GM12865 (cell line): ENCODE measurements at places on chromosomes 12 and 14.

DNA sequence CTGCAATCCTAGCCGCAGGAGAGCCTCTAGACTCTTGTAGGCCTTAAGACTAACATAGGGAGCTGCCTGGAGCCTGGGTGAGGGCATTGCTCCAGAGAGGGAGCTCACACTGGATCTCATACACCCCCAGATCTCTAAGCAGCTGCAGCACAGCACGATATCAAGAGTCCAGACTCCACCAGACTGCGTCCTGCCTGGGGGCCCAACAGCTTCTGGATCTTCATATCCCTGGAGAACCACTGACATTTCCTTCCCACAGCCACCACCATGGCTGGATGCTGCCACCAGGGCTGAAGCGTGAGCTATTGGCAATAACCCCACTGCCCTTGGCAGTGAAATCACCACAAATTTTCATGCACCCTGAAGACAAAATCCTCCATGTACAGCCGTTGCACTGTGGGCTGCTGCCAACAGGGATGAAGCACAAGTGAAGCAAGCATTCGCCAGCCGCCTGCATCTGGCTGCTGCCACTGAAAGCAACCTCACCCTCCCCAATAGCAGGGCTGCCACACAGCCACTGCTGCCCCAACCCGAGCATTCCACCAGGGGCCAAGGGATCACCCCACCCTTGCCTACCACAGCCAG is 28.2 kb downstream of the CACNA2D4 start:
- DNase-seq: no peak

DNA sequence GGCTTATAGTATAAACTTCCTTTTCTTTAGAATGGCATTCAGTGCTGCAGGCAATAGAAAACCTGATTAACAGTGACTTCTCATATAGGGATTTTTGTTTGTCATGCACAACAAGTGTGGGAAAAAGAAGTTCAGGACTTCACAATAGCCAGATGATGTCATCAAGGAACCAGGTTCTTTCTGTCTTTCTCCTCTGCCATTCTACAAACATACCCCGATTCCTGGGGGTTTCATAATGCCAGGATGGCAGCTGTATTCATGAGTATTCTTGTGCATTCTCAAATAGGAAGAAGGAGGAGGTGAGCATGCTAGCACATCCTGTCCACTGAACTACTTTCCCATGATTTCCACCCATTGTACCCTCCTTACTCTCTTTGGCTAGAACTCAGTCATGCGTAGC is 182.7 kb upstream of the EEA1 start:
- no peak for DNase-seq

DNA sequence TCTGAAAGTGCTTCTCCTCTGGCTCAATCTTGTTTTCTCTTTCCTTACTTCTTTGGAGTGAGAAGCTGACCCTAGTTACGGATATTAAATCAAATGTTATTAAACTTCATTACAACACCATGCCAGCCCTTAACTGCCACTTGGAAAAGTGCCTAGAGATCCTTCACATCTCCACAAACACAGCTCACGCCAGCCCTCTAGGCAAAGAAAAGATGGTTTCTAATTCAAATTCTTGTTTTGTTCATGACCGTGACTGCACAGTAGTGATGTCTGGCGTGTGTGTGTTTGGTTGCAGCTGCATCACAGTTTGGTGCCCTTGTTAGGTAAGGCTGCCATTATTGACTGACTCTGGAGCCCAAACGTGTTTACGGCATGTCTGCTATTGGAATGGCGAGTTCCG is 113.0 kb downstream of the BEGAIN start:
- DNase-seq: no peak

DNA sequence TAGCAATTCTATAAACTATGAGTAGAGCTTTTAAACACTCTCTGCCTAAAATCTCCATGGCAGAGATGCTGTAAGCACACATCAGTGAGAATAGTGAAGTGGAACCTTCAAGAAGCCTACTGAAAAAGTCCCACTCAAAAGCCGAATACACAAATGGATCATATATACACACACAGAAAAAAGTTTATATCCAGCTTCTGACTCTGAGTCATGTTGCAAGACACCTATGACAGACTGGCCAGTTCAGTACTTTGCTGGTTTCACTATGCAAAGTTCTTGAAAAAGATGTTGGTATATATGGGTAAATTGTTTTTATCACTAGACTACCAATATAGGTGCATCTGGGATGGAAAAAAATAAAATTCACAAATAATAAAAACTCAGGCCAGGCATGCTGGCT is 126.1 kb downstream of the KCNK10 start:
- DNase-seq: peak; percentile 39

- no peak for DNase-seq
Observed at GRCh38 chr12:12546314-12546772, 16.3 kb downstream of the DUSP16 start.

DNA sequence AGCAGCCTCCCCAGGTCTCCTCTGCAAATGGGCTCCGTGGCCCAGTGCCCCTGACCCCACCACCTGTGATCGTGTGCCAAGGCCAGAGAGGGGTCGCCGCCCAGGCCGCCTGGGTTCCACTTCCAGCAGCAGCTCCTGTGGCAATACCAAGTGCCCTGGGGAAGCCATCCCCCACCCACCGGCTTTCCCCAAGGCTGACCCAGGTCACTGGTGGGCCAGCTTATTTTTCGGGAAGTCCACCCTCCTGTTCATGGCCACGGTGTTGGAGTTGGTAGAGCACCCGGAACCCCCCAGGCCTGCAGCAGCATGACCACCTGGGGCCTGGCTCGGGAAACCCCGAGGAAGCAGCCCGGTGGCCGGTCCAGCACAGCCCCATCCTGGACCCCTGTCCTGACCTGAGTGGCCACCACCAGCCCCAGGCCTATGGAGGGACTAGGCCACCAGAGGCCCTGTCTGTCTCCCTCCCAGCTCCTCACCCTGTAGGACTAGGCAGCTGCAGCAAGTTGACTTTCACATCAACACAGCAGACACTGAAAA is 40.8 kb upstream of the OASL start:
- DNase-seq: no peak

DNA sequence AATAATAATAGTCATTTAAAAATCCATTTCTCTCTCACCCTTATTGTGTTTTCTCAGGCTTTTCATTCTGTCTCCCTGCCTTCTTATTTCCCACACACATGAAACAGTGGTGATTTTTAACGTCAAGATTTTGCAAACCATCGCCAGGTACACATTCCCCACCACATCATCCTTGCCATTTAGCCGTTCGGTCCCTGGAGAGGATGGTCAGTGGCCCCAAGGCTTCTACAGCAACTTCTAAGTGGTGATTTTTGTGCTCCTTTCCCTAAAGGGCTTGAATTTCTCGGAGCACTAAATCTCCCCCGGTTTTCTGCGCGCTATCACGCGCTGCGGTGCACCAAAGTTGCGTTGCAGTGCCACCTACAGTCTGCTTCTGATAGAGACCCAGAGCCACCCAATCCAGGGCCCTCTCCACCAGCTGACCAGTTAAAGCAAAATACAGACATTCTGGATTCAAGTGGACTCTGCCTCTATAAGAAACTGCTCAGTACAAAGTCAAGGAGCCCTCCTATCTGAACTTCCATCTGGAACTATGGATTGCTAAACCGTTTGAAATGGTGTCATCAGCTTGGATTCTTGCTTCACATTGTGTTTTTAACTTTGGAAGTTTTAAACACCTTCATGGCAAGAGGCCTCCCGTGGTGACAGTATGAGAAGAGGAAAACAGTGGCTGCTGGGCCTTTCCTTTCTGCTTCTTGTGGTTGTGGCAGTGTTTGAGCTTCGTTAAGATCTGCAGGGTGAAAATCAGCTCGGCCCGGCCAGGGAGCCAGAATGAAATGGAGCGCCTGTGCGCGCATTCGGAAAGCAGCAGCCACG is 234.0 kb downstream of the SPTSSA start:
- peak; percentile 52 for DNase-seq

DNA sequence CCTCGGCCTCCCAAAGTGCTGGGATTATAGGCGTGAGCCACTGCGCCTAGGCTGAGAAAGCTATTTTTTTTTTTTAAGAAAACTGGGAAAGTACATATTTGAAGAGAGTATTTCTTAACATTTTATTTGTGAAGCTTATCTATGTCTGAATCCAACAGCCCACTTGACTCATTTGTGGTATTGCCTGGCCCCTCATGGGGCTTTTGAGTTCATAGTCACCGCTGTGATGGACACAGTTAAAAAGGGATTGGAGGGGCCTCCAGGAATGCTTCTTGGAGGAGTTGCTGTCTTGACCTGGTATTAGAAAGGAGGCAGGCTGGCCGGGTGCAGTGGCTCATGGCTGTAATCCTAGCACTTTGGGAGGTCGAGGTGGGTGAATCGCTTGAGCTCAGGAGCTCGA is 26.5 kb downstream of the BCL7A start:
- DNase-seq: no peak

- peak; percentile 62 for DNase-seq
Observed at GRCh38 chr14:92651758-92652406, 96.5 kb downstream of the LGMN start.

- no peak for DNase-seq
Observed at GRCh38 chr12:109872-110271, 43.3 kb downstream of the IQSEC3 start.

GRCh38 chr12:83199069-83199468 is 512.4 kb downstream of the TMTC2 start:
- DNase-seq: no peak

DNA sequence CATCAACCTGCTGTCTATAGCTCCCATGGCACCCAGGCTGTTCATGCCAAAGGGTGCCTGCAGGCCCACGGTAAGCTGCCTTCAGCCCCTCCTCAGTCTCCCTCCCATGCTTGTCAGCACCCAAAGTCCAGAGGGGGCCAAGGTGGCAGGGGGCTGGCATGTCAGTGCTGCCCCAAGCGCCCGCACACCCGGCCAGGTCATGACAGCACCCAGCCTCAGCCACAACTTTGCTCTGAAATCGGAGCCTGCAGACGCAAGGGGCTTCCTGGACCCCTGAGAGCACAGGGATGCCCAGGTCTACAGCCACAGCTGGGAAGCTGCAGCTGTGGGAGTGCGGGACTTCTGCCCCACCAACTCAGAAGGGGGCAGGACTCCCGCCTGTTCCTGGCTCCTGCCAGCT is 28.5 kb upstream of the PAPLN start:
- no peak for DNase-seq

GRCh38 chr14:91388551-91388975 is 29.1 kb downstream of the CCDC88C start:
- peak; percentile 81 for DNase-seq

- no peak for DNase-seq
Observed at GRCh38 chr12:19461999-19462398, 22.7 kb downstream of the AEBP2 start.

- DNase-seq: no peak
Observed at GRCh38 chr12:50087995-50088394, 2.9 kb downstream of the SMARCD1 start.

DNA sequence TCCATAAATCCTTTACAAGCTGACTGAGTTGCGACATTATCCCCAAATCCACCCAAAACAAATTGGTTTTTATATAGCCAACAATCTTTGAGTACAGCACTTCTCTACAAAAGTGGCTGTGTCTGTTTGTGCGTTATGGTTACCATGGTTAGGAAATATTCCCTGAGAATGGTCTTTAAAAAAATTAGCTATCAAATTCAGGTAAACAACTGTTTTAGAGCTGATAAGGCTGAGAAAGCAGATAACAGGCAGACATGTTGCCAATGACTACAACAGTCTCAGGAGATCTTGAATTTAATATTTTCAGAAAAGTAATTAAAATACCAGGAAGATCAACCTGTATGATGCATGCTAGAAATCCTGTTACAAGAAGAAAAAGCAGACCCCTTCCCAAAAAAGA is 248.0 kb downstream of the RASSF9 start:
- DNase-seq: no peak

GRCh38 chr12:44748950-44749468 is 127.1 kb downstream of the NELL2 start:
- no peak for DNase-seq

DNA sequence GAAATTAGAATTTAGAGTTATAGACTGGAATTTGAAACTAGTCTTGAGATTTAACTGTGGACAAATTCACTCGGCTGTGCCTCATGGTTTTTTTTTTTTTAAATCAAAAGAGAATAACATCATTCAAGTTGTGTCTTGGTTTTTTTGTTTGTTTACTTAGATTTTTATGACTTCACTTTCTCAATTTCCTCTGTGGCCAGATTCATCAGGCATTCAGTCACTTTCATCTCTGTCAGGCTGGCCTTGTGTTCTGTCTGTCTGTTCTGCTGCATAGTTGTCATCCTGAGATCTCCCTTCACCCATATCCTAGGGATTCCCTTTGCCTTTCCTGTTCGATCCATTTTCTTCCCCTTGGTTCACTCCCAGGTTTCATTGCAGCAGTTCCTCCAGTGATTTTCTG is 10.0 kb downstream of the MARK3 start:
- DNase-seq: peak; percentile 42

DNA sequence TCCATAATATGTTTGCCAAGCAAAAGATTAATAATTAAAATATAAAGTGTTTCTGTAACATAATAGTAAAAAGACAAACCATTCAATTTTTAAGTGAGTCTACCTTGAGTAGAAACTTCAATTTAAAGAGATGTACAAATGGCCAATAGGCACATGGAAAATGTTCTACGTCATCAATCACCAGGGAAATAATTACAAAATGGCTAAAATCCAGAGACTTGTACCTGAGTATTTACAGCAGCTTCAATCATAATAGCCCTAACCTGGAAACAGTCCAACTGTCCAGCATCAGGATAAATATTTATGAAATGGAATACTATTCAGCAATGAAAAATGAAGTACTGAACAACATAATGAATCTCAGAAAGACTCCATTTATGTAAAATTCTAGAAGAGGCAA is 95.5 kb upstream of the FAR2 start:
- DNase-seq: peak; percentile 42

GRCh38 chr12:124078800-124079199 is 105.8 kb downstream of the ZNF664 start:
- DNase-seq: no peak

DNA sequence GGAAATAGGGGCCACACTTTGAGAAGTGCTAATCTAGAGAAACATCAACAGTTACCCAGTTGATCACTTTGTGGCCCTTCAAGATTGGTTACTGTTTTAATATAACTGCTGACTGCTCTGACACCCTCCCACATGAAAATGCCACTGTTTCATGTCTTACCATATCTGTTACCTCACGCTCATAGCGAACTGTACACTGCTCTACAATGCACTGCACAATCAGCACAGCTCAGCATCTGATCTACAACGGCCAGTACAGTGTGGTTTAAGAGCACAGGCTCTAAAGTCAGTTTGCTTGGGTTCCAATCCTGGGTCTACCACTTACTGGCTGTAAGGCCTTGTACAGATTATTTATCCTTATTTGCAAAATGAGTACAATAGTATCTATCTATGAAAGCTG is 39.1 kb downstream of the SPPL3 start:
- DNase-seq: no peak

DNA sequence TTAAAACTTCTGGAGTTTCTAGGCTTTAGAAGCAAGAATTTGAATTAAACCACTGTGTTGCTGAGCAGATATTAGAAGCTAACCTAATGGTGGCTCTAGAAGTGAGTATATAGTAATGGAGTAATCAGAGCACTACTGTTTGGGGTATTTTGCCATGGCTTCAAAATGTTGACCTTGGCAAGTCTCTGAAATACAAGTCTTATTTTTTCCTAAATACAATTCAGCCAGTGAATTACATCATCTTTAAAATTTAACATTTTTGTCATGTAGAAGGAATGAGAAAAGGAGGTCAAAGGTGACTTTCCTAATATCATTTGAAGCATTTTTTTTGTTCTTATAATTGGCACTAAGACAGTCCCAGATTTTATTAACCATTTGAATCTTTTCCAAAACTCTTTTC is 25.2 kb downstream of the PMCH start:
- DNase-seq: no peak

GRCh38 chr14:100865682-100866591 is 37.6 kb downstream of the RTL1 start:
- DNase-seq: no peak
